ENCODE measurements at places on chromosomes 7 and 10.

DNA sequence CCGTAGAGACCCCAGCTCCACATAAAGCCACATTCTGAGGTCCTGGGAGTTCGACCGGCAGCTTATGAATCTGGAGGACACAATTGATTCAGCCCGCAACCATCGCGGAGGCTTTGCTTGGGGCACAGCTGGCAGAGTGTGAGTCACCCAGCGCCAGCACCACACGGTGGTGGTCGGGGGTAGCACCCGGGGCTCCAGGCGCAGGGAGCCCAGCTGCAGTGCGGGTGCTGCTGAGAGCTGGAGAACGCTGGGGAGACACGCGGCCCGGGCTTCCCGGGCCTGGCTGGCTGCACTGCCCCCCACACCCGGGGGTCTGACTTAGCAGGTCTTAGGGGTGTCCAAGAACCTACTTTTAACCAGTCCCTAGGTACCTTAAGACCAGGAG is 87.9 kb downstream of the PAXIP1 start:
- no peak for DNase-seq

- no peak for DNase-seq
Observed at GRCh38 chr10:44476409-44477045, 91.6 kb upstream of the CXCL12 start.

DNA sequence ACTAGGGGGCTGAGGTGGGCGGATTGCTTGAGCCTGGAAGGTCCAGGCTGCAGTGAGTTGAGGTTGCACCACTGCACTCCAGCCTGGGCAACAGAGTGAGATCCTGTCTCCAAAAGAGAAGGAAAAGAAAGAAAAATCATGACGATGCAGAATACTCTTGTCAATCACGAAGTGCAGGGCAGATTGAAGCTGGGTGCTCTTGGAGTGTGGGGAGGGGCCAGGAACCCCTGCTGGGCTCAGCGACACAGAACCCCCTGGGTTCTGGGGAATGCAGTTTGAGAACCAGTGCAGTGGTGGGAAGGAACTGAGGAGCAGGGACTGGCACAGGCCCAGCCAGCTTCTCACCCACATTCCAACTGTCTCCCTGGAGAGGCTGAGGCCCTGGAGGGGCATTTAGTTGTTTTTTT is 10.8 kb upstream of the INTS1 start:
- DNase-seq, result no peak

DNA sequence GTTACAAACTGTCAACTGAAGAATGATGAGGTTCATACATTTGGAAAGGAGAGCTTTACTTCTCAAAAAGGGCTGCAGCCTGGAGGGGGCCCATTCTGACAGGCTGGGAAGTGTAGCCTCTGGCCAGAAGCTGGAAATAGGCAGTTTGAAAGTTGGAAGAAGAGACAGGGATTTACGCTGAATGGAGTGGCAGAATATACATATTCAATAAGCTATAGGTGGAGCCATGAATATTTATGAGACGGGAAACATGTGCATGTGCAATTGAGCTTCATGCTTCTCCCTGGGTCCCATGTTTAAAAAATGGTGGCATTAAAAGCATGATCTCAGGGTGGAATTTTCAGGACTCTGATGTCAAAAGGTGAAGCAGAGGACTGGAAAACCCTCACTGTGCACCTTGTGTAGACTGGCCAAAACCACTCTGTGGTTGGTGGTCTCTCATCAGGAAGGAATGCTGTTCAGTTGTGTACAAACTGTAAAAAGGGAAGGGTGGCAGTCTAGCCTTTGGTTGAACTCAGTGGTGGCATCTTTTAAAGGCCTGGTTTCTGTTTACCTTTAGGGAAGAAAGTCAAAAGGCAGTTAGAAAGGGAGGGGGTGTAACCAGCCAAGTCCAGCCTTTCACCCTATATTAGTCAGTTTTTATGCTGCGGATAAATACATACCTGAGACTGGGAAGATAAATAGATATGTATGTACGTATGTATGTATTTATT is 7.2 kb upstream of the ACTR3B start:
- DNase-seq, result no peak

- DNase-seq, result no peak
Observed at GRCh38 chr10:9301148-9301547, 1246.7 kb downstream of the GATA3 start.

- DNase-seq, result peak; percentile 83
Observed at GRCh38 chr7:30800785-30801252, 29.6 kb downstream of the MINDY4 start.

DNA sequence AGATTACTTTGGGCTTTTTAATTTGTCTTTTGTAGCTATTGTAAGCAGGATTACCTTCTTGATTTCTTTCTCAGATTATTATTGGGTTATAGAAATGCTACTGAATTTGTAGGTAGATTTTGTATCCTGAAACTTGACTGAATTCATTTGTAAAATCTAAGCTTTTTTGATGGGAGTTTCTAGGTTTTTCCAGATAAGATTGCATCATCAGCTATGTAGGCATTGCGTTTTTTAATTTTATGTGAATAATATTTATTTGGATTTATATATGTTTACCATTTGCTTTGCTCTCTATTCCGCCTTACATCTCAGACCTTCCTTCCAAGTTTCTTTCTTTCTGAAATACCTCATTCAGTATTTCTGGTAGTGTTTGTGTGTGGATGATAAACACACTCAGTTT is 351.7 kb upstream of the ANKRD30A start:
- DNase-seq, result no peak

DNA sequence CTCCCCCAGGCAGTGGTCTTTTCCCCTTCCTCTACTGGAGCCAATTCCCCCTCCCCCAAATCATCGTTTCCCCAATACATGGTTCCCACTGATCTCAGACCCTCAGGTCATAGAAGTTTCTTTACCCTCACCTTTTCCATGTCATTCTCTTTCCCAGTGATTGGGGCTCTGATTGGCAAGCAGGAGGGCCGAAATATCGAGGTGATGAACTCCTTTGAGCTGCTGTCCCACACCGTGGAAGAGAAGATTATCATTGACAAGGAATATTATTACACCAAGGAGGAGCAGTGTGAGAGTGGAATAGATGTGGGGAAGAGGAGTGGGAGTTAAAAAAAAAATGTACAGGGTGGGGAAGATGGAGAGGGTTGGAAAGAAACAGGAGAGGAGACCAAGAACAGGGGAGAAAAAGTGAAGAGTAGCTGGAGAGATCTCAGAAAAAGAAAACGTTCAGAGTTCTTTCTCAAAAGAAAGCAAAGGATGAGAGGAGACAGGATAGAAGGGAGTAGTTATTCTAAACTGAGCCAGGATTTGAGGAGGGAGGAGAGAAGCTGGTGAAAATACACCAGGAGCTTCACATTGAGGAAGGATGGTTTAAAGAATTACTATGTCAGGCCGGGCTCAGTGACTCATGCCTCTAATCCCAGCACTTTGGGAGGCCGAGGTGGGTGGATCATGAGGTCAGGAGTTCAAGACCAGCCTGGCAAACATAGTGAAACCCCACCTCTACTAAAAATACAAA is 858 bp downstream of the COPS6 start:
- DNase-seq, result no peak

GRCh38 chr10:63522277-63522687 is 1.1 kb downstream of the REEP3 start:
- DNase-seq, result no peak

DNA sequence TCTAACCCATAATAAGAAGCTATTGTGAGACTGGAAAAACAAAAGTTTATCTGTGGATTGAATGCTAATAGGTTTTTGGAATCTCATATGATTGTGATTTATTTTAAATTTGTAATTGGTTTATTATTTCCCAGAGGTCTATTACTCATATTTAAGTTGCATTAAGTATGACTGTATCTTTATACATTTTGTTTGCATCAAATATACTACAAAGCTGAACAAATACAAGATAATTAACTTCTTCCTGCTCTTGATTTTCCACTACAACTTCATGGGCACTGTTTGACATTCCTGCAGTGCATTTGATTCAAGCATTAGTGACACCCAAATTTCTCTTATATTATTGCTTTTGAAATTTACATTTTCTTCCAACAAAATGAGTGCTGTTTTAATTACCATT is 303.8 kb upstream of the LRRTM3 start:
- no peak for DNase-seq

Measured in right hindlimb (tissue), 1 donor.